ENCODE measurements at places on chromosomes 3 and 15.

GRCh38 chr3:151816091-151816604, 2.2 kb downstream of the AADAC start:
- no peak for DNase-seq

DNA sequence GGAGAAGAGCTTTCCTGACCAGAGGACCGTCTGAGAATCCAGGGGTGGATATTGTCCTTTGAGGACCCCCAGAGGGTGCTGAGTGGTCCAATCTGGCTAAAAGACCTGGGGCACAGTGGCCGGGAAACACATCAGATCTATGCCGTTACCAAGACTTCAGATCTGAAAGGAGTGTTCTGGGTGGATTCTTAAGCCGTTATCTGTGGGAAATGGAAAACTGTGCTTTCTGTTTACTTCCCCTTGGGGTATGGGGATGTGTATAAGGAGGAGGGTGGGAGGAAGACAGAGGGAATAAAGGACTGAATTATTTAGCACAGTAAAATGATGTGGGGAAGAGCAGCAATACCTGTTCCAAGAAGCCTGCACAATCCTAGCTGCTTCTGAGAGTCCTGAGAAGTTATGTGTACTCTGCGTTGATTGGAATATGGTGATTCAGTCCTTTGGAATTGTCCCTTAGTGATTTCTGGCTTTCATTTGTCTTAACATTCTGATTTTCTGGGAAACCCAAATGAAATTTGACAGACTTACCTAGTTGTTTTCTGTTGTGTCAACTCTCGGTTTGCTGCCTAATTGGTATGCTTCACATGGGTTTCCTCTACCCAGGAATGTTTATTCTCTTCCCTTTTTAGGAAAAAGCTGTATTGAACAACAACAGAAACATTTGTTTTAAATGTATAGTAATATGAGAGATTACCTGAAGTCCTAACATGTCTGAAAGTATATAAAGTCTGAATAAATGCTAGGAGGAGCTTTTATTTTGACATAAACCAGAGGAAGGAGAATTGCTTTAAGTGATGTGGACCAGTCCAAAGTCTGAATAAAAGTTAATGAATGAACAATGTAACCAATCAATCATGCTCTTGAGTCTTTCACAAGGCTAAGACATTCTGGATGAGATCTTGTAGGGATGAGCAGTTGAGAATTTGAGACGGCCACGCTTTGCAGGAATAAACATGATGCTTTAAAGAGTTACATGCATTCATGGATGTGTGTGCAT, 427.1 kb upstream of the C2CD4B start:
- DNase-seq, result no peak

GRCh38 chr3:10232137-10232536, 16.1 kb upstream of the TATDN2 start:
- no peak for DNase-seq

DNA sequence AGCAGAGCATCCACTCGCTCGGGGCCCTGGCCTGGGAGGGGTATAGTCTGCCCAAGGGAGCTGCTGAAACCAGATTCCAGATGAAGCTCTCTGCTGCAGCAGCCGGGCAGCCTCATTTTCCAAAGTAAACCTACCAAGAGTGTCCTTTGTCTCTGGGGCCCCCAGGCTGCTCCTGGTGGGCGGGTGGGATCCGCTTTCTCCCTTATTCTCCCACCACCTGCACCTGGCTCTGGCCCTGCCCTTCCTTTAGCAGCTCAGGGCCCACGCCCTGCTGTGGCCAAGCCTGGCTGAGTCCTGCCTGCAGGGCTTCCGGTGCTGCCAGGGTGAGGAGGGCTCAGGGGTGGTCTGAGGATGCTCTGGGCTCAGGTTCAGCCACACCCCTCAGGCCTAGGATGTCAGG, 13.0 kb downstream of the SCN5A start:
- DNase-seq, result no peak

GRCh38 chr15:93587059-93587521, 498.1 kb upstream of the RGMA start:
- DNase-seq, result no peak

DNA sequence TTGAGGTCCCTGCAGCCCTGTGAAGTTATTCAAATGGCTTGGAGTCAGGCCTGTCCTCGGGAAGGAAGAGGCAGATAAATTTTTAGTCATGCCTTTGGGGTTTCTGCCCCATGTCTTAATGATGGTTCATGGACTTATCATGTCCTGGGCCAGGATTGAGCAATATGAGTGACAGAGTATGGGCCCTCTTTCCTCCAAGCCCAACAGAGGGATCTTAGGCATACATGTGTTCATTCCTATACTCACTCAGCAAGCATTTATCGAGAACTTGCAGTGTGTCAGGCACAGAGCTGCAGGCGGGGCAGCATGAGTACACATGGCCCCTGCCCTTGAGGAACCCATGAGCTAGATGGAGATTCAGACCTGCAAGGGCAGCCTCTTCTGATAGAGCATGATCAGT, 6.2 kb downstream of the ESYT3 start:
- no peak for DNase-seq

- no peak for DNase-seq
Observed at GRCh38 chr3:167887096-167887495, 151.6 kb downstream of the SERPINI1 start.

GRCh38 chr3:23450051-23450450, 246.9 kb downstream of the UBE2E2 start:
- DNase-seq, result no peak

- DNase-seq, result no peak
Observed at GRCh38 chr3:168877899-168878298, 782.2 kb upstream of the GOLIM4 start.
